Right atrium auricular region (tissue), 2 donors: ENCODE measurements at places on chromosomes 7 and 10. TPM values are rescaled to one million over a fixed set of nuclear protein-coding genes. Genes with fewer than 3 reads are reported as not detected.
A peak's percentile ranks its signal among the peaks of the same experiment; 100 is the strongest.

Gene GNGT1
- total RNA-seq, result not detected

Gene DDIT4
- total RNA-seq, result 100 TPM

- no peaks in the 10 kb centered on the region for H3K36me3 ChIP-seq
- no peaks in the 10 kb centered on the region for H3K4me1 ChIP-seq
- no peak overlapping the region for H3K27ac ChIP-seq
- H3K27me3 ChIP-seq, result no peaks in the 10 kb centered on the region
- H3K4me3 ChIP-seq, result no peak overlapping the region
These were observed 376.4 kb downstream of the NRG3 start for GRCh38 chr10:82251222-82251906.

Gene NANOS1
- 7.8 TPM for total RNA-seq

Gene SPDYE6
- total RNA-seq, result not detected

DNA sequence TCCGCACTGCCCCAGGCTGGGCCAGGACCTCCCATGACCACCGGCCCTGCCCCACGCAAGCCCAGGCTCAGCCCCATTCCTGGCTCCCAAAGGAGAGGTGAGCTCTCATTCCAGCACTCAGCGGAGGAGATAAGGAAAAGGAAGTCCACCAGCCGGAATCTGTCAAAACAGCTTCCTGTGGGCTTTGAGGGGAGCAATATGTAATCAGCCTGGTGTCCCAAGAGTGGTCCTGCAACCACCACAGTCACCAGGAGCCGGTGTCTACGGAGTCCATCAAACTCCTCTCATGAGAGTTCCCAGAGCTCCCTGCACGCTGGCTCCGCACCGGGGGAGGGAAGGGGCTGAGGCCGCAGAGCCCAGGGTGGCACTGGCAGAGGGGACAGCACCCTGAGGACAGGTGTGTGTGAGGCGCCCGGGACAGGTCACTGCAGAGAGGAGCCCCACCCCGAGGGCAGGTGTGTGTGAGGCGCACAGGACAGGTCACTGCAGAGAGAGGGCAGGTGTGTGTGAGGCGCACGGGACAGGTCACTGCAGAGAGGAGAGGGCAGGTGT, 57.9 kb downstream of the STK32C start:
- no peaks in the 10 kb centered on the region for H3K27me3 ChIP-seq
- no peaks in the 10 kb centered on the region for H3K36me3 ChIP-seq
- no peak for DNase-seq
- H3K4me3 ChIP-seq, result no peak overlapping the region
- H3K27ac ChIP-seq, result no peak overlapping the region

DNA sequence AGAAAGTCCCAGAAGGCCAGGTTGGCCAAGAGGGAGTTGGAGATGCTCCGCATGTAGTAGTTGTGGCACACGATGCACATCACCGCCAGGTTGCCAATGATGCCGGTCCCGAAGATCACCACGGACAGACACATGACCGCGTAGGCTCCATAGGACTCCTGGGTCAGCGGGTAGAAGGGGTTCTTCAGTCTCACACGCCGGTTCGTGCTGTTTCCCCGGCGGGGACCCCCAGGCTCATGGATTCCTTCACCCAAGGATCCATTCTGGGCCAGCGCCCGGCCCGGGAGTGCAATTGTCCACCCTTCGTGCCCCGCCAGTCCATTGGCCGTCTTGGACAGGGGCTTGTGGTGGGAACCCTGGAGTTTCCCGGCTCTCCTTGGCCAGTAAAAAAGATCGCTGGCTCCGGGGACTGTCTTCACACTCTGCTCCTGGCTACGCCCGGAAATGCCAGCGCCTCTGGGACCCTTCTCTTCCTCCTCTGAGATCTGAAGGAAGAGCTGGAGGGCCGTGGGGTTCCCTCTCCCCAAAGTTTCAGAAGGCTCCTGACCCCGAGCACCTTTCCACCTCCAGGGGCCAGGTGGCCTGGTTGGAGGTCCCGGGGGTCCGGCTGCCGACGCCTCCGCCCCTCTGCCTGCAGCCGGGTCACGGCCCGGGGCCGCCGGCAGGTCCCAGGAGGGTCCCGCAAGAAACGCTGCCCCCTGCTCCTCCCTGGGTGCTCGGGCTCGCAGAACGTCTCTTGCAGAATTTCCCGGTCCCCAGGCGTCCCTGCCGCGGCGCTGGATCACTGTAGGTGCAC, 1.3 kb downstream of the GPR37 start:
- no peaks in the 10 kb centered on the region for H3K36me3 ChIP-seq
- peak overlapping the region; percentile 20 for H3K4me3 ChIP-seq
- peaks cover 22% of the 10 kb centered on the region for H3K4me1 ChIP-seq
- no peak overlapping the region for H3K27ac ChIP-seq
- peaks cover 13% of the 10 kb centered on the region for H3K27me3 ChIP-seq

- H3K27ac ChIP-seq, result no peak overlapping the region
- DNase-seq, result no peak
- no peaks in the 10 kb centered on the region for H3K36me3 ChIP-seq
- peaks cover 10% of the 10 kb centered on the region for H3K4me1 ChIP-seq
- H3K27me3 ChIP-seq, result peaks cover 8% of the 10 kb centered on the region
- no peak overlapping the region for H3K4me3 ChIP-seq
These were observed 6.1 kb downstream of the PTPRN2 start for GRCh38 chr7:158581440-158582088.

- H3K27me3 ChIP-seq, result no peaks in the 10 kb centered on the region
- no peak overlapping the region for H3K27ac ChIP-seq
These were observed 10.0 kb downstream of the LAMB4 start for GRCh38 chr7:108120196-108120595.

- no peaks in the 10 kb centered on the region for H3K27me3 ChIP-seq
- no peaks in the 10 kb centered on the region for H3K36me3 ChIP-seq
- DNase-seq, result no peak
- no peak overlapping the region for H3K27ac ChIP-seq
- no peaks in the 10 kb centered on the region for H3K4me1 ChIP-seq
These were observed 53.0 kb downstream of the KLRG2 start for GRCh38 chr7:139430443-139430842.

DNA sequence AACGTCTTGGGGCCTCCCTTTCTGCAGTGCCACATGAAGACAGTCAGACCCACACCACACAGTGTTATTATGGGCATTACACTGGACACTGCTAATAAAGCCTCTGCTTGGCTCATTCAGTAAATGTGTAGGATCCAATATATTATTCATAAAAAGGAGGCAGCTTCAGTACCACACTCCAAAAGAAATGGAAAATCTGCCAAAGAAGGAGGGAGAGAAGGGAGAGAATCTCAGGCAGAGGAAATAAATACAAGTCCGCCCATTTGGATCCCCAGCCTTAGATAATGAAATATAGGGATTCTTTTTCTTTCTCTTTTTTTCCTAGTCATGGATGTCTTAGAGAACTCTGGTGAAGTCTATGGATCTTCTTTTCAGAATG, 162.2 kb downstream of the ELMO1 start:
- H3K4me1 ChIP-seq, result no peaks in the 10 kb centered on the region
- no peak overlapping the region for H3K4me3 ChIP-seq
- no peak overlapping the region for H3K27ac ChIP-seq
- H3K36me3 ChIP-seq, result no peaks in the 10 kb centered on the region
- H3K27me3 ChIP-seq, result no peaks in the 10 kb centered on the region
- no peak for DNase-seq

Gene CLDN4
- 0.41 TPM for total RNA-seq

- H3K4me1 ChIP-seq, result no peaks in the 10 kb centered on the region
- H3K27ac ChIP-seq, result no peak overlapping the region
- no peaks in the 10 kb centered on the region for H3K27me3 ChIP-seq
- DNase-seq, result peak; percentile 36
- no peaks in the 10 kb centered on the region for H3K36me3 ChIP-seq
- H3K4me3 ChIP-seq, result no peak overlapping the region
These were observed 146.1 kb upstream of the FAM20C start for GRCh38 chr7:46123-46829.

- no peak overlapping the region for H3K4me3 ChIP-seq
- peaks cover 18% of the 10 kb centered on the region for H3K4me1 ChIP-seq
- no peaks in the 10 kb centered on the region for H3K36me3 ChIP-seq
- no peak overlapping the region for H3K27ac ChIP-seq
- H3K27me3 ChIP-seq, result no peaks in the 10 kb centered on the region
These were observed 144.0 kb downstream of the PLCE1 start for GRCh38 chr10:94137747-94138146.

DNA sequence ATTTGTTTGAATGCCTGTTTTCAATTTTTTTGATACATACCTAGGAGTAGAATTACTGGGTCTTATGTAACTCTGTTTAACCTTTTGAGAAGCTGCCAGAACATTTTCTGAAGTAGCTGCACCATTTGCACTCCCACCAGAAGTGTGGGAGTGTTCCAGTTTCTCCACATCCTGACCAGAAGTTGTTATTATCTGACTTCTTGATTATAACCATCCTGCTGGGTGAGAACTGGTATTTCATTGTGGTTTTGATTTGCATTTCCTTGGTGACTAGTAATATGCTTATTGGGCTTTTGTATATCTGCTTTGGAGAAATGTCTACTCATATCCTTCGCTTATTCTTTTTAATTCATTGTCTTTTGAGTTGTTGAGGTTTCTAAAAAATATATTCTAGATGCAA, 117.2 kb upstream of the GLCCI1 start:
- H3K4me3 ChIP-seq, result no peak overlapping the region
- H3K4me1 ChIP-seq, result no peaks in the 10 kb centered on the region
- H3K27me3 ChIP-seq, result no peaks in the 10 kb centered on the region
- no peak overlapping the region for H3K27ac ChIP-seq
- no peaks in the 10 kb centered on the region for H3K36me3 ChIP-seq

Gene GIMAP8
- 6.6 TPM for total RNA-seq

- no peaks in the 10 kb centered on the region for H3K4me1 ChIP-seq
- no peak overlapping the region for H3K4me3 ChIP-seq
- no peaks in the 10 kb centered on the region for H3K36me3 ChIP-seq
- no peaks in the 10 kb centered on the region for H3K27me3 ChIP-seq
- H3K27ac ChIP-seq, result no peak overlapping the region
These were observed 23.8 kb upstream of the FBXW4 start for GRCh38 chr10:101718690-101719275.

Gene OR6V1
- not detected for total RNA-seq

DNA sequence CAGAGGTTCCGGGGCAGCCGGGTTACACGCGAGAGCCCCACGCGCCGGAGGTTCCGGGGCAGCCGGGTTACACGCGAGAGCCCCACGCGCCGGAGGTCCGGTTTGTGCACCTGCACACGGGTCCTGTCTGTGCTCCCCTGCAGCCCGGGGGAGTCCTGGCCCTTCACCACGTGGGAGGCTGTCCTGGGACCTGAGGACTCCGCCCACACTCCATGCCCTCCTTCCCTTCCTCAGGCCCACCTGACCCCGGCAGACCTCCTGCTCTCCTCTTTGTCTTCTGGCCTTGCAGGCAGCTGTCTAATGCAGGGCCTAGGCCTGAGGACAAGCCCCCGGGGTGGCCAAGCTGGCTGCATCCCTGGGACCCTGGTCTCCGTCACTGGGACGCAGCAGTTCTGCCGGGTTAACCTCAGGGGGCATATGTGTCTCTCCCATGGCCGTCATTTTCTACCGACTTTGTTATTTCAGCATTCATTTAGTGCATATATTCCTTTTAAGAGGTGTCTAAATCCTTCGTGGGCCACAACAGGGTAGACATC, 374.6 kb downstream of the DNAJB6 start:
- H3K27ac ChIP-seq, result no peak overlapping the region
- no peaks in the 10 kb centered on the region for H3K36me3 ChIP-seq
- no peak for DNase-seq
- no peaks in the 10 kb centered on the region for H3K4me1 ChIP-seq

DNA sequence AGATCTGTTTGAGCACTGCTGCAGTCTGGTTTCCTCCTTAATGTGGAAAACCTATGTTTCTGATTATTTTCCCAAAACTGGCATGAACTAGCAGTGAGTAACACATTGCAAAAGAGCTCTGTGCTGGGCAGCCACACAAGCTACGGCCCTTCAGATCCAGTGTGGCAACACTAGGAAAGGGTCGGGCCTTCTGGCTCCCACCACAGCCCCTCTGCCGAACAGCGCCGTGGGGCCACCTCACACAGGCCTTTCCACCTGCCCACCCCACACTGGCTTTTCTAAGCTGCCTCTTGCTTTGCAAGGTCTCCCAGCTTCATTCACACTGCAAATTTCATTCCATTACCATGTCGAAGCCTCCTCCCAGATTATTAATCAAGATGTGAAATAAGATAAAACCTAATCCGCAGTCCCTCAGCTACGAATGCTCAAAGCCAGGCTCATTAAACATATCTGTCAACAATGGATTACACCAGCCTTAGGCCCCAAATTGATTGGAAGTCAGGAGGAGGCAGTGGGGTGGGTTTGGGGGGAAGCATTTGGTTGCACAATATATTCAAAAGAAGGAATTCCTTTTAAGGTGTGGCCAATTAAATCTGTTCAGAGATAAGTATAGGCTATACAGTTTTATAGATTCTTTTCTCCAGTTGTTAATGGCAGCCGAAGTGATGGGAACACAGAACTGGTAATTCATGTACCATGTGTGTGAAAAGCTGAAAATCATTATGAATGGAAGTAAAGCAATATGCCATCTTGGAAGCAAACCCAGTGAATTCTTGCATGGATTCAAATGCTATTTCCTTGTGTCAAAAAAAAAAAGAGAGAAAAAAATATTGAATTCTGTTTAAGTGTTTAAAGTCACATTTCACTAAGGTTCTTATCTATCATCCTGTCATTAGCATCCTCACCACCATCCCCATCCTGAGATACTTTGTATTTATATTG, 223.7 kb downstream of the MTERF1 start:
- no peak overlapping the region for H3K4me3 ChIP-seq
- no peaks in the 10 kb centered on the region for H3K36me3 ChIP-seq
- H3K27ac ChIP-seq, result no peak overlapping the region
- no peaks in the 10 kb centered on the region for H3K27me3 ChIP-seq

GRCh38 chr7:35007768-35008167, 29.5 kb downstream of the DPY19L1 start:
- peaks cover 14% of the 10 kb centered on the region for H3K36me3 ChIP-seq
- no peak overlapping the region for H3K27ac ChIP-seq
- H3K27me3 ChIP-seq, result no peaks in the 10 kb centered on the region
- peaks cover 14% of the 10 kb centered on the region for H3K4me1 ChIP-seq
- no peak for DNase-seq

- no peak overlapping the region for H3K27ac ChIP-seq
- H3K27me3 ChIP-seq, result no peaks in the 10 kb centered on the region
- no peaks in the 10 kb centered on the region for H3K36me3 ChIP-seq
- no peak for DNase-seq
These were observed 2.3 kb downstream of the GLRX3 start for GRCh38 chr10:130138479-130138866.

Gene TSPAN12
- total RNA-seq, result 55.8 TPM

DNA sequence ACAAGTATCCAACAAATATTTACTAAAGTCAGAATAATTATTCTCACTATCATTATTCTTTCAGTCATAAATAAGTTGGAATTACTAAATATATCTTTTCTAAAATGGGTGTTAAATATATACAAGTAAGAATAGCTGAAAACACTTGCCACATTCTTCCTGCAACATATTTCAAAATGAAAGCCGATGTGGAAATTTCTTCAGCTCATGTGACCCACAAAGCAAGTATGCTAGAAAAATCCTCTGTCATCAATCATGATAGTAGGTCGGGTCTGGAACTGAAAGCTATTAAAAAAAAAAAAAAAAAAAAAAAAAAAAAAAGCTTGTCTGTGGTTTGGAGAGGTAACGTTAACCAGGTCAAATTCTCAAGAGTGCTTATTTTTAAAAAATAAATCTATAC, 344.7 kb downstream of the NEBL start:
- H3K4me3 ChIP-seq, result no peak overlapping the region
- DNase-seq, result no peak
- H3K27ac ChIP-seq, result no peak overlapping the region
- no peaks in the 10 kb centered on the region for H3K36me3 ChIP-seq
- no peaks in the 10 kb centered on the region for H3K27me3 ChIP-seq
- H3K4me1 ChIP-seq, result no peaks in the 10 kb centered on the region

GRCh38 chr10:80996615-80997193, 459.0 kb downstream of the SH2D4B start:
- H3K27me3 ChIP-seq, result no peaks in the 10 kb centered on the region
- no peak overlapping the region for H3K27ac ChIP-seq
- no peaks in the 10 kb centered on the region for H3K4me1 ChIP-seq
- no peak for DNase-seq
- no peak overlapping the region for H3K4me3 ChIP-seq
- no peaks in the 10 kb centered on the region for H3K36me3 ChIP-seq

Gene CYP3A5
- total RNA-seq, result 0.59 TPM
